ENCODE measurements at places on chromosomes 6 and 20.

DNA sequence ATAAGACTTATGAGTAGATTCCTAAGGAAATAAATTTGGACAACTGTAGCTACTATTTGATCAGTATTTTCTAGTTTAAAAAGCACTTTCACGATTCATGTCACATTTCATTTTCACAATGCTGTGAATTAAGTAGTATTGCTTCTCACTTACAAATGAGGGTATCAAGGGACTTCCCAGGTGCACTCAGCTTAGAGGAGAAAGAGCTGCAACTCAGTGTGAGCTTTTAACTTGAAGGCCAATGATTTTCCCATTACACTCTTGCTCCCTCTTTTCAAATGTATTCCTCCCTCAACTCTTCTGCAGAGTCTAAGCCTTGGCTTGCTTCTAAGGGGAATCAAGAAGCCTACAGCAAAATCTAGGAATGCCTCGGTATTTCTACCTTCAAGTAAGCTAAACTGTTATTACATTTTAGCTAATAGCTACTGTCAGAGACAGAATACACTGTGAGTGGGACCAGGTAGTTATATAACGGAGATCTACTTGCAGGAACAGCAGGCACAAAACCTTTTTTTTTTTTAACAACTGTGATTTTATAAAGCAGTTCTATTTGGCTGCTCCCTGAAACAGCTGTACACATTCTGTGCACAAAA, 339.0 kb downstream of the SYNE1 start:
- no peak for DNase-seq

DNA sequence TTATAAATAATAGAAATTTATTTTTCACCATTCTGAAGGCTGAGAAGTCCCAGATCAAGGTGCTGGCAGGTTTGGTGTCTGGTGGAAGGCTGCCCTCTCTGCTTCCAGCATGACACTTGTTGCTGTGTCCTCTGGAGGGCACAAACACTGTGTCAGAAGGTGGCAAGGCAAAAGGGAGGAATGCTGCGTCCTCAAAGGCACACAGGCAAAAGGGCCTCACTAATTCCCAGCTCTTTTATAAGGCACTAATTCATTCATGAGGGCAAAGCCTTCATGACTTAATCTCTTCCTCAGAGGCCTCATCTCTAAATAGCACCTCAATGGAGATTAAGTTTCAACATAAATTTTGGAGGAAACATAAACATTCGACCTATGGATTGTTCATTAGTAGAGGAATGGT, 209.5 kb upstream of the SMLR1 start:
- DNase-seq: no peak

DNA sequence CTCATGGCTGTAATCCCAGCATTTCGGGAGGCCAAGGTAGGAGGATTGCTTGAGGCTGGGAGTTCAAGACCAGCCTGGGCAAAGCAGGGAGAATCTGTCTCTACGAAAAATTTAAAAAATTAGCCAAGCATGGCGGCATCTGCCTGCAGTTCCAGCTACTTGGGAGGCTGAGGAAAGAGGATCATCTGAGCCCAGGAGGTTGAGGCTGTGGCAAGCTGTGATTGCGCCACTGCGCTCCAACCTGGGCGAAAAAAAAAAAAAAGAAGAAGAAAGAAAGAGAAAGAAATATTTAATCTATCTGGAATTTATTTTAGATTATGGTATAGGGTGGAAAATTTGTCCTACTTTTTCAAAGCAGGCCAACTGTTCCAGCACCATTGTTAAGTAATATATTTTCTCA, 32.2 kb upstream of the HIVEP1 start:
- no peak for DNase-seq

- DNase-seq: no peak
Observed at GRCh38 chr6:145723646-145724045, 11.7 kb downstream of the EPM2A start.

DNA sequence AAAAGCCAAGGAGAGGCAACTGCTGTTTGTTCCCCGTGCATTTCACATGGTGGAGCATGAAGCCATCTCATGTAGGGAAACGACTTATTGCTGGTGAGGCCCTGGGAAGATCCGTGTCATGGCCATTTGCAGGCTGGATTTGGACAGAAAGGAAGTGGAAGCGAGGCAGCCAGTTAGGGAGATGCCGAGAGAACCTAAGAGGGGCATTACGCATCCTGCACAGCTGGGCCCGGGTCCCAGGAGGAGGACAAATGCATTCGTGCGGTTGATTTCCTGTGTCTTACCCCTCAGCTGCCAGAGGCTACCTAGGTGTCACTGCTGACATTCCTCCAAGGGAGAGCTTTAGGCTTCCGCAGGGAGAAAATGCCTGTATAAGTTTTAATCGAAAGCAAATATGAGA, 316.2 kb upstream of the CDYL start:
- no peak for DNase-seq

DNA sequence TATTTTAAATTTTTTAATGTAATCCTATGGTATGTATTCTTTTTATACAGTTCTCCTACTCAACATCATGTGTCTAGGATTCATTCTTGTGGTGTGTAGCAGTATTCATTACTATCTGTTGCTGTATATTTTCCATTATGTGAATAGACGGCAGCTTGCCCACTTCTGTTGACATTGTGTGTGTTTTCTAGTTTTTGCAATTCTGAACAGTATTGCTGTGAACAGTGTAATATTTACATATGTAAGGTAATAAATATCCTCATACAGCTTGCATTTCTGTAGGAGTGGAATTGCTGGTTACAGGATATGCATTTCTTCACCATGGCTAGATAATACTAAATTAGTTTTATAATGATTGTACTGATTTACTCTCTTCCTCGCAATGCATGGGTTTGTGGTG, 51.9 kb downstream of the SCAF8 start:
- no peak for DNase-seq

DNA sequence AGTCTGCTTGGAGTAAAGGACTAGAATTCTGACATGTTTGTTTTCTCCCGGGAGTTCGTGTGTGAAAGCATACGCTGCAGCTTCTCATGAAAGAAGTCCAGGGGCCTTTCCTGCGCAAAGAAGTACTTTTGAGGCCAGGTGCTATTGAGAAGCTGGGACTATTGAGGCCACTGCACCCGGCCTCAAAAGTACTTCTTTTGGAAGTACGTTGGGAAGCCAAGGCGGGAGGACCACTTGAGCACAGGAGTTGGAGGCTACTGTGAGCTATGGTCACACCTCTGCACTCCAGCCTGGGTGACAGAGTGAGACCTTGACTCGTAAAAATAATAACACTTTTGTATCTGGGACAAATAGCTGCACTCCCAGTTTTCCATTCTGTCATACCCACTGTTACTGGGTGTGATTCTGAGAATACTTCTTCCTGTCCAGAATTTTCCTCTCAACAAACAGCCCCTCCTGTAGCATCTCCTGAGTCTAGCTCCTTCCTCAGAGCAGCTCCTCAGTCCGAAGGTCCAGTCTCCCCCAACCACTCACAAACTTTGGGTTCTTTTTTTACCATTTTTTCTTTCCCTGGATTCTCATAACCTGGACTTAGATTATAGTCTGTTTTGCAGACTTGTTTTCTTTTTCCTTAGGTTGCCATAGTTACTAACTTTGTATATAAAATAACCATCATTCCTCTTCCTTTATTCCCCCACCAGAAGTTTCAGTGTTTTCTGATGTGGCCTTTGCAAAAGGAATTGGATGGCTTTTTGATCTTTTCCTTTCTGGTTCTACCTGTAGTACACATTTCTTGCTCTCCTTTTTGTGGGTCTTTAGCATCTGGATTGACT, 12.7 kb downstream of the STK35 start:
- no peak for DNase-seq

DNA sequence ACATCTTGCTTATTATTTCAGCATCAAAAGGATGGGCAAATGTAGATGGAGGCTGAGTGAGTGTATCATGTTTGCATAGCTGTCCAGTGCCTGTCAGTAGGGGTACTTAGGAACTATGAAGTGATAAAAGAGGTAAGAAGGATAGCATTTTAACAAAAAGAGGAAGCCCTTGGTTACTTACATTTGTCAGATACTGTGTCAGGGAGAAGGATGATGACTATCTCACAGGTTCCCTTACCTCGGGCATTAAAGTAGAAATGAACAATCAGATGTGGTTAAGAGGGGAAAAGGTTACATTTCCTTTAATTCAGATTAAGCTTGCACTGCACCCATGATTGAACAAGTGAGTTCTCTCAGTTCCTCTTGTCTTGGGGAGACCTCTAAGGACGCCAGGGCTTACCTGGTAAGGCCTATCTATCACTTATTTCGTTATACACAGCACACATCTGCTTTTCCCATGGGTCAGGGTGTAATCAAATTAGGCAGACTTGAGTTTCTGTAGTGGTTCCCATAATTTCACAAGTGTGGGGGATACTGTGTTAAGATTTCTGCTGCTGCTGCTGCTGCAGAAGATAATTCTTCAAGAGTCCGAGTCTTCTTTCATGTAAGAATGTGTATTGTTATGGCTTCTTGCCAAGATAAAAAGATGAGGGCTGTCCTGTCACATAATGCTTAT, 4.5 kb downstream of the FOXO3 start:
- DNase-seq: no peak

DNA sequence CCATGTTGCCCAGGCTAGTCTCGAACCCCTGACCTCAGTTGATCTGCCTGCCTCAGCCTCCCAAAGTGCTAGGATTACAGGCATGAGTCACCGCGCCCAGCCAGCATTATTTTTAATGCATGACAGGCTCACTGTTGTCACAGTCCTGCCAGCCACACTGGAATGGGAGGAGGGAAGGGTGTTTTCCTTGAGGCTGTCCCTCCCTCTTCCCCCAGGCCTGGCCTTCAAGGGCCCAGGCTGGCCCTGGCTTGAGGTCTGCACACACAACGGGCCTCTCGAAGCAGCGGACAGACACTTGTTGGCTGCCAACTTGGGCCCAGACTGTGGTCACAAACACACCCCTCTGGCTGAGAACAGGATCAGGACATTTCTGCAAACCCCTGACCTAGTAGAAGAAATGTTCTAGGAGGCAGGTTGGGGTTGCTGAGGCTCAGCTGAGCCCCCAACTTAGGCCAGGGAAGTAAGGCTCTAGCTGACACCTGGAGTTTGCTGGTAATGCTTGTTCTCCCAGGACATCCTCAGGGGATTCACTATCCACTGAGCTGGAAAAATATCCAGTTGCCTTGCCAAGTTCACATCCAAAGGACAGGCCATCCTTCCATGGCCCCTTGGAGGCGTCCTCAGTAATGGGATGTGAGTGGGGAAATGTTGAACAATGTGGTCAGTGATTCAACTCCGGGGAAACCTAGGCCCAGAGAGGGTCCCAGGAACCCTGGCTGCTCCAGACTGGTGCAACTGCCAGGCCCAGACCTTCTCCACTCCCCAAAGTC, 9.9 kb downstream of the SNTA1 start:
- DNase-seq: no peak

DNA sequence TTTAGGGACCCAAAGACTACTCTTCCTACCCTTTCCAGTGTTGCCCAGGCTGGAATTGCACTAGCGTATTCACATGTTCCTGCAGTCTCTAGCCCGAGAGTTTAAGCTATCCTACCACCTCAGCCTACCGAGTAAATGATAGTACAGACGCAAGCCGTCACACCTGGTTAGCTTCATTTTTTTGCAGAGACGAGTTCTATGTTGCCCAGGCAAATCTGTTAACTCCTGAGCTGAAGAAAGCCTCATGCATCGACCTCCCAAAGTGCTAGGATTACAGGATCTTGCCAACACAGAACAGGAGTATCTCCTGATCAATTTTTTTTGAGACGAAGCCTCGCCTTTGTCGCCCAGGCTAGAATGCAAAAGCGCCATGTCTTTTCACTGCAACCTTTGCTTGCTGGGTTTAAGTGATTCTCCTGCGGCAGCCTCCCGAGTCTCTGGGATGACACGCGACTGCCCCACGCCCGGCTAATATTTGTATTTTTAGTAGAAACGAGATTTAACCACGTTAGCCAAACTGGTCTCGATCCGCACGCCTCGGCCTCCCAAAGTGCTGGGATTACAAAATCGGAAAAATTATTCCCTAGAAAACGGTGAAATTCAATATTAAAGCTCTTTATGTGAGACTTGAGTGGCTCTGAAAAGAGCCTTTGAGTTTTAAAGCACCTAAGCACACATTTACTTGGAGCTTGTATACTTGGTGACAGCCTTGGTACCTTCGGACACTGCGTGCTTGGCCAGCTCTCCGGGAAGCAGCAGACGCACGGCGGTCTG, 128.5 kb downstream of the HFE start:
- DNase-seq: peak; percentile 78

DNA sequence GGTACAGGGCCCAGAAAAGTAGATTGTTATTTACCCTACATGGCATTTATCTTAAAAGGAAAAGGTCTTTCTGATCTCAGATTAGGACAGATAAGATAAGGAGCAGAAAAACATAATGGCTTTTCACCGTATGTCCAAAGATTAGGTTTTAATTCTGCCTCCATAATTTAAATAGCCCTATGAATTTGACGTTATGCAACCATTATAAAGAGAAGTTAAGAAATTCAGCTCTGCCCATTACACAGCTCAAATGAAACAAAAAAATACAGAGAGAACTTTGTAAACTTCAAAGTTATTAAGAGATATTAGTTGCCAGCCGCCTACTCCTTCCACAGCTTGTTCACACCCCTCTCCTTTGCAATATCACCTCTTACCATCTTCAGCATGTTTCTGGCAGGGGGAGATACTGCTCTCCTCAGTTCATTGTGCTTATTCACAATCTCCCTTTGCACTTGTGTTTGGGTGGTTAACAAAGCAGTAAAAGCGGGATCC, 8.1 kb downstream of the CRISP3 start:
- no peak for DNase-seq

DNA sequence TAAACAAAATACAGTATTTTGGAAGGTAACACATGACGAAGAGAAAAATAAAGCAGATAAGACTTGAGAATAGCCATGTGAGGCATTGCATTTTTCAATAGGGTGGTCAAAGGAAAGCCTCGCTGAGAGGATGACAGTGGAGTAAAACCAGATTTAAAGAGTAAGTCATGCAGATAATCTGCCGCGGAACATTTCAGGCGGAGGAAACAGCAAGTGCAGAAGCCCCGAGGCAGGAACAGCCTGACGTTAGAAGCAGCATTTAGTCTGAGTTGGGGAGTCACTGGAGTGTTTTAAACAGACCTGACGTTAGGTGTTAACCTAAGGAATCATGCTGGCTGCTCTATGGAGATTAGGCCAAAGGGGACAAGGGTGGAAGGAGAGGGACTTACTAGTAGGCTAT, 65.0 kb upstream of the VSTM2L start:
- no peak for DNase-seq

DNA sequence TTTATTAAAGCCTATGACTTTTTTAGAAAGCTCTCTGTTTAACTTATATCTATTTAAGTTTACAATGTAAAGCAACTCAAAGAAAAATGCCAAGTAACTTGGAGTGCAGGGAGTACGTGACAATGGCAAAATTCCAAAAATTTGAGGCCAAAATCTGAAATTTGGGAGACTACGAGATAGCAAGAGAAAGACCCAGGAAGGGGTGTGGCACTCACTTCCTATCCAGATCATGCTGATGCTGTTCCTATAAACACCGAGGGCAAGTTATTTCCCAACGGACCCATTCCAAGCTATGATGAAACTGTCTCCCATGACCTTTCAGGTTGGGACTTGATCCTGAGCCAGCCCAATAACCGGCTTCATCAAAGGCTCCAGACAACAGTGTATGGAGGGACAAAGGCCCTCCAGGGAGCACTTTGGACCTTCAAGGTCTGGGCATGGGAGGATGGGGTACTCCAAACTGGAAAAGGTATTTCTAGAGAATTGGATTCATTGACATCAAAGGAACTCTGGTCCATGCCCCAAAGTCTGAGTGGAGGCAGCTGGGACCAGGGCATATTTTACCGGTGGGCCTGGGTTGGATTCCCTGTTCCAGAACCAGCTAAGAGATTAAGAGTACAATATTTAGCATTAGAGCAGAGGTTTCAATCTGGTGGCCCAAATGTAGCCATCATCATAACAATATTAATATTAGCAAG, 15.7 kb upstream of the SLC13A3 start:
- no peak for DNase-seq

- no peak for DNase-seq
Observed at GRCh38 chr6:82511546-82511945, 147.9 kb downstream of the TPBG start.

- DNase-seq: no peak
Observed at GRCh38 chr20:48451401-48451800, 376.4 kb downstream of the PREX1 start.

Measured in kidney (tissue), 22 donors.